ENCODE measurements at places on chromosomes 4 and X.

DNA sequence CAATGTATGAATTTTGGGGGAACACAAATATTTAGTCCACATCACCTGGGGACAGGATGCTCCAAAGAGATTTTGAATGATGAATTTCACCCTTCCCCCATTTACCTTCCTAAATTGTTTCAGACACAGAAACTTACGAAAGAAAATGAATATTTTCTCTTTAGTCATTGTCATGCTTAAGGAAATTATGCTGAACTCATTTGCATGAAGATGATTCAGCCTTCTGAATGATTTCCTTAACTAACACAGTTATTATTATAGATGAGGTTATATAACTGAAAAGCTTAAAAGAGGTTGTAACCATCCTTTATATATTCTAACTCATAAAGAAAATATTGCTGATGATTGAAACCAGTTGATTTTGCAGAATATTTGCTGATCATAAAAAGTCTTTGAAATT, 61.1 kb downstream of the KCNIP4 start:
- no peaks in the 10 kb centered on the region for H3K27me3 ChIP-seq
- H3K36me3 ChIP-seq, result no peaks in the 10 kb centered on the region
- no peak overlapping the region for H3K27ac ChIP-seq
- H3K4me3 ChIP-seq, result no peak overlapping the region

- H3K36me3 ChIP-seq, result peaks cover 2% of the 10 kb centered on the region
- peaks cover 17% of the 10 kb centered on the region for H3K27me3 ChIP-seq
- no peak overlapping the region for H3K27ac ChIP-seq
- peak; percentile 82 for DNase-seq
- no peak overlapping the region for H3K4me3 ChIP-seq
These were observed 851.0 kb downstream of the RAB28 start for GRCh38 chr4:12633053-12633651.

- H3K27ac ChIP-seq, result no peak overlapping the region
- no peaks in the 10 kb centered on the region for H3K4me1 ChIP-seq
- no peak overlapping the region for H3K4me3 ChIP-seq
- DNase-seq, result no peak
- no peaks in the 10 kb centered on the region for H3K27me3 ChIP-seq
- H3K36me3 ChIP-seq, result peaks cover 5% of the 10 kb centered on the region
These were observed 129.5 kb downstream of the KCNIP4 start for GRCh38 chr4:21819086-21819485.

DNA sequence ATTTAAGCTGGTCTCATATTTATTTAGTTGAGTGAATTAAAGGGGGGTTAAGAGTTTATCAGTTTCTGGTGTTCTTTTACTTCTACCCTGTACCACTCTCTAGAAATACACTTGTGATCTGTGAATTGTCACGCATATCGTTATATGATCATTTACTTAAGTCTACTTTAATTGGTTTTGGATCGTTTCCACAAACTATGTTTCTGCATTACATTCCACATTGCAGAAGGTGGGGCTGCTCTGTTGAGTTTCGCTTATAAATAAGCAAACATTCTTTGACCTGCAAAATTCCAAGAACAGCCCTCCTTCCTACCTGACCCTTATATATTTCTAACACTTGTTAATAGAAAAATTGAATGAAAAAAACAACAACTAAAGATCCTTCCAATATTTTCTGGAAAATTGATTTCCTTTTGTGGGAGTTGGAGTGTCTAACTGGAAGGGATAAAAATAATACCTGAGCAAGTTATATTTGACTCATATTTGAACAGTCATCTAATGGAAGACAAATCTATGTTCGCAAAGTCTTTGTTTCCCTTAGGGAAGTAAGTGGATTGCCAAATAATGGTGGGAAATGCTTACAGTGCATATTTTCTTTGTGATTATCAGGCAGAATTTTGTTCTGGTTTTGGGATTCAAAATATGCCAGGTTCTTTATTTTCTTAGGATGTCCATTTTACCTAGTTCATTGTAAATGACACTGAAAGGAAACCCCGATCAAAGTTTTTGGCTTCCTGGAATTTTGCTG, 152.7 kb downstream of the RELL1 start:
- H3K36me3 ChIP-seq, result peaks cover 2% of the 10 kb centered on the region
- H3K4me3 ChIP-seq, result no peak overlapping the region
- H3K4me1 ChIP-seq, result peaks cover 18% of the 10 kb centered on the region

- no peak overlapping the region for H3K4me3 ChIP-seq
- DNase-seq, result no peak
- H3K4me1 ChIP-seq, result no peaks in the 10 kb centered on the region
These were observed 822.6 kb downstream of the GLUD2 start for GRCh38 chrX:121869876-121870477.

DNA sequence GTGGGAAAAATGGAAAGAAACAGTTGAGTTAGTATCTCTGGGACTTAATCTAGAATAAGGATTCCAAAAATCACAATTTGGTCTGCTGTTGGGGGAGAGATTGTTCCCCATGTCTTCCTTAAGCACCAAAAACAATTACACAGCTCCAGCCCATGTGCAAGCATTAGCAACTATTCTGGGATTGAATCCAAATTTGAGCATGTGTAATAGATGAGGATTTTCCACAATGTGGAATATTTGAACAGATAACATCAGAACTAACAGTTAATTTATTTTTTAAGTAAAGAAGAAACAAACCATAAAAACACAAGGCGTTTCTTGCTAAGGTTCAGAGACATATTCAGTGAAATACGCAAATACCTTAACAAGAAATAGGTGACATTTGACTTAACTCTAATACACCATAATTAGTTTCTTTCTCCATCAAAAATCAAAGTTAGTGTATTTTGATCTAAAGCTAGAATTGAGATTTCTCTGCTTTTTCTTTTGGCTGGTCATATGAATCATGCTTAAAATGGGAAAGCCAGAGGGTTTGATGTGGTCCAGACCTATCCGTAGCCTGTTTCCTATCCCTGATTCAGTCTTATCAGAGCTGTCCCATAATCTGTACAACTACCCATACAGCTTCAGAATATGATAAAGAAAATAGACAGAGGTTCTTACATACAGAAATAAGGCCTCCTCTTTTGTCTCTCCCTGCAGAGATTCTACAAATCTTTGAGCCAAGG, 413.4 kb downstream of the PACRGL start:
- H3K36me3 ChIP-seq, result no peaks in the 10 kb centered on the region
- no peak overlapping the region for H3K4me3 ChIP-seq
- no peaks in the 10 kb centered on the region for H3K27me3 ChIP-seq
- no peak for DNase-seq
- H3K27ac ChIP-seq, result no peak overlapping the region
- no peaks in the 10 kb centered on the region for H3K4me1 ChIP-seq

GRCh38 chr4:26899991-26900390, 39.4 kb downstream of the STIM2 start:
- DNase-seq, result no peak
- H3K27me3 ChIP-seq, result no peaks in the 10 kb centered on the region
- H3K4me1 ChIP-seq, result peaks cover 67% of the 10 kb centered on the region
- peaks cover 9% of the 10 kb centered on the region for H3K36me3 ChIP-seq
